NCI-H1105 treated with DMSO at 0.1 percent for 48 hours (cell line): ENCODE measurements at places on chromosomes 2 and 18.

DNA sequence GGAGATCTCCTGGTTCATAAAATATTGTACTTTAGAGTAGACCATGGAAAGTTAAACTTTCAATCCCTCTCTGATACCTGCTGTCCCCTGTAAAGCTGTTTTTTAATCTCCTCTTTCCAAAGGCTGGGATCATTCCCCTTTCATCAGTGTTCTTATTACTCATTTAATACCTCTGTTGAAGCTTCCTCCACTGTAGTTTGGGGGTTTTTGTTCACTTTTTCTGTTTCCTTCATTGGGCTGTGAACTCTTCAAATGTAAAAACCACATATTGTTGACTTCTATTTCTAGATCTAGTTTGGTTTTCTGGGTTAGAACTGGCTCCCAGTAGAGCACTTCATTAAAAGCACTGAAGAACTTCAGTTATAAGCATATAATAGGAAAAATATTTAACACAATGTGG lies 598.1 kb downstream of the RNF144A start:
- DNase-seq: no peak

DNA sequence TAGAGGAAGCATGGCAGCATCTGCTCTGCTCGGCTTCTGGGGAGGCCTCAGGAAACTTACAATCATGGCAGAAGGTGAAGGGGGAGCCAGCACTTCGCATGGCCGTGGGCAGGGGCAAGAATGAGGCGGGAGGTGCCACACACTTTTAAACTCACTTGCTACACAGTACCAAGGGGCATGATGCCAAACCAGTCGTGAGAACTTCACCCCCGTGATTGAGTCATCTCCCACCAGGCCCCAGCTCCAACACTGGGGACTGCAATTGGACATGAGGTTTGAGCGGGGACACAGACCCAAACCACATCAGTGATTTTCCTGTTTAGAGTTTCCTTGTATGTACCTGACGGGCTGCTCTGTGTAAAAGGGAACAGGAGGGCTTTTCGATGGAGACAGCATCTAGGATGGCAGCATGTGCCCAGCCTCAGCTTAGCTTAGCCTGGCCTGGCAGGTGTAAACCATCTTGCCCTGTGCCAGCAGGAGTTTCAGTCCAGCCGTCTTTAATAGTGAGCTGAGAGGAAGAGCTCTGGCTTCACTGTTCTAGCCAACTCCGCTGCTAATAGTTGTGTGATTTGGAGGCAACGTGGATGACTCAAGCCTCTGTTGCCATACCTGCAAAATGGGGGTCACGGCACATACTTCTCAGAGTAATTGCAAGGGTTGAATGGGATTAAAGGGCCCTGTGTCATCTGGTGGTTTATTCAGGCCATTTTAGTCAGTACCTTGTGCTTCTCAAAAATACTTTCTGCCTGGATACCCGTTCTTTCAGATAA lies 101.8 kb downstream of the ASAP2 start:
- DNase-seq: no peak

DNA sequence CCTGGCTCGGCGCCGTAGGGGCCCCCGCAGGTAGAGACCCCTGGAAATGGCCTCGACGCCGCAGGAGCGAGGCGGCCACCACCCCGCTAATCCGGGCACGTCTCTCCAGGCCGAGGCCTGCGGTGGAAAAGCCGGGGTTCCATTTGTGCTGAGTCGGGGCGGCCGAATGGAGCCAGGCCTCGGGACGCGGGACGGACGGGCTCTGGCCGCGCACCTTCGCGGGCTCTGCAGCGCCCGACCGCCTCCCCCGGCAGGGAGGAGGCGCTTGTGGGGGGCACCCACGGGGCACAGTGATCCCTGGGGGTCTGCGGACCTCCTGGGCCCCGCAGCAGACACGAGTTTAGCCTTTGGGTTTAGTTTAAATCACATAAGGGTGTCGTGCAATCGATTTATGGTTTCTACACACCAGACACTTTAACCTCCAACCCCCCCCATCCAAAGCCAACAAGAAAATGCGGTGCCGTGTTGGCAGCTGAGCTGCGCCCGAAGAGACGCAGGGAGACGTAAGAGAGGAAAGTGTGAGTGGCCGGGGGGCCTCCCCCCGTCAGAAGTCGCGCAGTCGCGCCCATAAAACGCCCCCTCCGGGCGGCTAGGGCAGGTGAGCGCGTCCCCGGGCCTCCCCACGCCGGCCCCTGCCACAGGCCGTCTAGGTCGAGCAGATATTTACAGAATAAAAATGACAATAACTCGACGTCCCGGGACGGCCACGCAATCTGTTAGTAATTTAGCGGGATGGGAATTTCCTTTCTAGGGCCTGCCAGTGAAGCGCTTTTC lies 1.0 kb upstream of the NFATC1 start:
- DNase-seq: peak; percentile 60

DNA sequence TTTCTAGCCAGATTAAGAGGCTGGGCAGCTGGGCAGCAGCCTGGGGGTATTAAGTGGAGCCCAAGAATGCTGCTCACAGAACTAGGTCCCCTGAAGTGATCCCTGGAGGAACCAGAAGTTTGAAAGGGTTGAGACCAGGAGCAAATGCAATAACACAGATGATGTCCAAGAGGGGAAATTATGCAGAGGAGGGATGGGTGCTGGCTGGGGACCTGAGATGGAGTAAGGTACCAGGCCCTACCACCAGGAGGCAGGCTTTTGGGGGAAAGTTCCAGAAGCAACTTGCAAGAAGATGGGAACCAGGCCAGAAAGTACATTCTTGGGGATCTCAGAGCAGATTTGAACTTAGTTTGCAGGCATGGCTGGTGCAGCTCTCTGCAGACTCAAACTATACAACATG lies 175.1 kb downstream of the NCK2 start:
- DNase-seq: no peak

DNA sequence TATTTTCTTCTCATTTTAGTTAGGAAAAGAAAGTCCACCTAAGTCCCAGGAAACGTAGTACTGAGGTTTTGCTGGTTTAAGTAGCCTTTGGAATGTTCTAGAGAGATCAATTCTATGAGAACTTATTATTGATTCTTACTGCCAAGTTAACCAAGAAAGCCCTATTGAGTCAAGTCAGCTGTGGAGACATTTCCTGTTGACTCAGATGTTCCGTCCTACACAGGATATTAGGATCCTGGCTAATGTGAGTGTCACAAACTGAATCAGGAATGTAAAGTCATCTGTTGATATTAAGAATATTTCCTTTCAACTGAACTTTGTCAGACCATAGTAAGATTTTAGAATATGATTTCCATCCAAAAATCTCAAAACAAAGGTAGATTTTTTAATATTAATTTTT lies 654.3 kb downstream of the LRRTM4 start:
- DNase-seq: no peak

DNA sequence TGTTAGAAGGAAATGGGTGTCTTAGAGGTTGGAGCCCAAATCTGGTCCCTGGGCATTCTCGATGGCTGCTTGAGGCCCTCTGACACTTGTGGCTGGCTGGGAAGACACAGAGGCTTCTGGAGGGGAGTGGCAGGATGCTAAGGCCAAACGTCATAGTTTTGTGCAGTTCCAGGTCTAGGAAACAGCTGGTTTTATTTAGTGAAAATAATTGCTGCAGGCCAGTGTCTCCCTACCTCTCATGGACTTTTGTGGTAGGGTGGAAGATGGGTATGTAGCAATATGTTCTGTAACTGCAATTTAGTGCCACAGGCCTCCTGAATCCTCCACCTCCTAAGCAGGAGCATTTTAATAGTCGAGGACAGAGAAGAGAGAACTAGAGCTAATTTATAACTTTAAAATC lies 32.2 kb upstream of the SPRED2 start:
- DNase-seq: no peak

DNA sequence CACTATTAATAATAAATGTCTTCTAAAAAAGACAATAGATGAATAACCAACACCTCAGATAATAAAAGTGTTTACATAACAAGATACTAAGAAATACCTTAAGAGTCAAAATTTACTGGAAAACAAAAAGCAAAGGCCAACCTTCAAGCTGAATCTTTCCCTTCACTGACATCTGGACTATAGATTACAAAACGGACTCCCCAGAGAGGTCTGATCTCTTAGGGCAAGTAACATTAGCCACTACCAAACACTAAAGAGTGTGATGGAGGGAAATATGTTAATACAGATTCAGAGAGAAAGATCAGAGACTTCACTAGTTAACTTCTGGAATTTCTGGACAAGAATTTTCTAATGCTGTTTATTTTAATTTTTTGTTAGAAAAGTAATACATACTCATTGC lies 13.9 kb downstream of the CLASP1 start:
- DNase-seq: no peak

- DNase-seq: no peak
Observed at GRCh38 chr2:42256505-42256904, 87.4 kb downstream of the EML4 start.

GRCh38 chr2:24115057-24115456 lies 8.1 kb downstream of the PFN4 start:
- DNase-seq: no peak
